ENCODE measurements at places on chromosomes 2 and 18. TPM values are rescaled to one million over a fixed set of nuclear protein-coding genes. Genes with fewer than 3 reads are reported as not detected.

GRCh38 chr18:75170916-75171315 is 38.0 kb downstream of the PTGR3 start:
- DNase-seq: no peak

ABHD1 gene
- 6.2 TPM for polyA plus RNA-seq

RPL37A gene
- polyA plus RNA-seq: 3,426 TPM

GAD1 gene
- polyA plus RNA-seq: 0.04 TPM

DNA sequence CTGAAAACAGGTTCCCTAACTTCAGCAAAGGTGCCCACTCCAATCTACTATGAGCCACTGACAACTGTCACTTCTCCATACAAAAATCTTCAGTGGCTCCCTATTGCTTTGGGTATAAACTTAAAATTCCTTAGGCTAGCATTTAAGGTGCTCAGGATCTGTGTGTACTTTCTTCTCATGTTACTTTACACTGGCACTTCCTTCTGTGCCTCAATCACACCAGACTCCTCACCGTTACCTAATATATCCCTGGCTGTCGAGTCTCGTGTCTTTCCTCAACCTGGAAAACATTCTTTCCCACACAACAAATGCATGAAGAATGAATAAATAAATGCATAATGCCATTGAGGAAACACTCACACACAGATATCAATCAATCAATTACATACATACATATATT is 101.1 kb downstream of the TCF4 start:
- no peak for DNase-seq

NGEF gene
- polyA plus RNA-seq: 0.42 TPM

MRPL19 gene
- polyA plus RNA-seq: 19.7 TPM

DNA sequence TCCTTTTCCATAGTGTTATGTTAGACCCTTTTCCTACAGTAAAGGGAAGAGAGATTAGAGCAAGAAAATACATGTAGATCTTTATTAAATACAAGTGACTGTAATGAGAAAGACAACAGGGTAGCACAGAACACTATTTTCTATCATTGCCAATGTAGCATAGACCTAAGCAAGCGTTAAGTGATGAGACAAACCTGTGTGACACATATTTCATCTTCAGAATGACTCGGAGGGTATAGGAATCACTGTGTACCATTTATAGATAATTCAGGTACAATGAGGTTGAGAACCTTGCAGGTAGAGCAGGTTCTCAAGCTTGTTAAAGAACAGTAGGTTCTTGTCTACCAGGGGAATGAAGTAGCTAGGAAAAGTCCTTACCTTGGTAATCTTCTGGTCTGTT is 15.9 kb downstream of the PDIA6 start:
- no peak for DNase-seq

- no peak for DNase-seq
Measured at GRCh38 chr2:237059155-237059875, 26.4 kb upstream of the COPS8 start.

DNA sequence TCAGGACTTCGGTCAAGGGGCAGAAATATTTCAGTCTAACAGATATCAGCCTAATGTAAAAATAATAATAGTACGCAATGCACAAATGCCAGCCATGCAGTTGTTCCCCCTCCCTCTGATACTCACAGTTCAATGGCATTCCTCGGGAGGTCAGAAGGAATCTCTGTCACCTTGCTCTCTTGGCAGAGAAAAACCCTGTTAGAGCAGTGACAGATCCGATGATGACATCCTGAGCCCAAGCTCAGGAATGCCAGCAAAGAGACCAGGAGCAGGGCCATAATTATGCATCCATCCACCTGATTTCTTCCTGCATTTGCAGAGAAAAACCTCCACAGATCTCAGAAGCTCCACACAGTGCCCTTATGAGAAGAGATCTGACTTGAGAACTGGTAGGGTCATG is at the start of gene FSHR:
Gene FSHR, minus strand, starts transcription at position 376 of the 400 bp plus-strand sequence. Its CDS starts 98 bp downstream, at position 278.
- DNase-seq: no peak

DNA sequence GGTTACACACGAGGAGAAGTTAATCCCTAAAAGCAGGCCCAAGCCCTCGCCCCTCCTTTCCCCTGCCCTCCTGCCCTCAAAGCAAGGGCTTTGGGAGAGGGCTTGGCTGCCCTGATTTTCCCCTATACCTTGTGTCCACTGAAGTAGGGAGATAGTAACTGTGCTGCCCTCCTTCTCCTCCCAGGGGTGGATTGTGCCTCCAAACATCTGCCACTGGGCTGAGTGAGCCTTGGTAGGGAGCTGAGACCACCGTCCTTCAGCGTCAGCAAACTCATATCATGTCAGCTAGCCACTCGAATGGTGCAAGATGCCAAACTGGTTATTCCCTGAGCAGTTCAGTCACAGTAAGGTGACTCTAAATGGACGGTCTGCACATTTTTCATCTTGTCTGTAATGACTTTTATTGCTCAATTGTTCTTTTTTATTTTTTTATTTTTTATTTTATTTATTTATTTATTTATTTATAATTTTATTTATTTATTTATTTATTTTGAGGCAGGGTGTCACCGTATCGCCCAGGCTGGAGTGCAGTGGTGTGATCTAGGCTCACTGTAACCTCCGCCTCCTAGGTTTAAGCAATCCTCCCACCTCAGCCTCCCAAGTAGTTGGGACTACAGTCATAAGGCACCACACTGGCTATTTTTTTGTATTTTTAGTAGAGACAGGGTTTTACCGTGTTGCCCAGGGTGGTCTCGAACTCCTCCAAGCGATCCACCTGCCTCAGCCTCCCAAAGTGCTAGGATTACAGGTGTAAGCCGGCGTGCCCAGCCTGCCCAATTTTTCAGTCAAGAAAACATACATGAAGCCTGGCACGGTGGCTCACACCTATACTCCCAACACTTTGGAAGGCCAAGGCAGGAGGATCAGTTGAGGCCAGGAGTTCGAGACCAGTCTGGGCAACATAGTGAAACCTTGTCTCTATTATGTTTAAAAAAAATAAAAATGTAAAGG is 8.7 kb downstream of the PCBP1 start:
- no peak for DNase-seq

GRCh38 chr2:9308186-9308955 is 101.8 kb downstream of the ASAP2 start:
- no peak for DNase-seq

FAM117B gene
- 0.68 TPM for polyA plus RNA-seq

- no peak for DNase-seq
Measured at GRCh38 chr2:43131890-43132682, 94.3 kb downstream of the ZFP36L2 start.

- DNase-seq: no peak
Measured at GRCh38 chr2:12116228-12116750, 369.9 kb downstream of the LPIN1 start.

DNA sequence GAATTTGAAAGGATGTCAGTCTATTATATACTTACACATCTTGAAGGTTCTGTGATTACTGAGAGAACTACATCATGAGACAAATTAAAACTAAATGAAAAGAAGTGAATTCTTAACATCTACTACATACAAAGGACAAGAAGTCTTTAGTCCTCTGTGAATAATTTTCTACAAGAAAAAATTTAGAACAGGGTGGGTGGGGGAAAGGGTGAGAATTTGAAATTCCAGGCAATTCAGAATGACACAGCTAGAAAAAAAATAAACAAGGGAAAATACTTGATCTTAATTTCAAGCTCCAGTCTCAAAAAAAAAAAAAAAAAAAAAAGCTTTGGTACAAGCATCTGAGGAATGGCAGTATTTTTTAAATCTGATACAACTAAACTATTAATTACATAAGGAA is 15.5 kb downstream of the CUL3 start:
- DNase-seq: no peak

DNA sequence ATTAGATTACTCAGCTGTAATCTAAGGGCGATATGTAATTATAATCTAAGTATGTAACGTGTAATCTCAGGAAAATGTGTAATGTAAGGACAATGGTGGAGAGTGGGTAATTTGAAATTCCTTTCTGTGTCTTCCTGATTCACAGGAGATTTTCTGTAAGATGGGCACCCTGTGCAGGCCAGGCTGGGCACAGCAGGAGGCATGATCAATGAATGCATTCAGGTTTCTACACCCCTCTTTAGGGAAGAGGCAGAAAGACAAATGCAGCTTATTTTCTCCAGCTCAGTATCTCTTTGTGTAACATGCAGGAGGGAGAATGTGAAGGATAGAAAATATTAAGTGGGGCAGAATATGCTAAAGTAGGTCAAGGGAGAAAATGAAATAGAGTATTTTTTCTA is 320.1 kb downstream of the PIK3C3 start:
- no peak for DNase-seq

CCNT2 gene
- 6.7 TPM for polyA plus RNA-seq

GRCh38 chr2:160167089-160167740 is 32.9 kb downstream of the ITGB6 start:
- DNase-seq: no peak

GRCh38 chr2:221541131-221541735 is 30.9 kb downstream of the EPHA4 start:
- no peak for DNase-seq

CCDC74B gene
- polyA plus RNA-seq: 0.50 TPM

GRCh38 chr2:73685764-73686438 is 43.7 kb upstream of the NAT8 start:
- no peak for DNase-seq

TUBA4B gene
- polyA plus RNA-seq: not detected

GRCh38 chr2:176391148-176391419 is 121.8 kb downstream of the MTX2 start:
- DNase-seq: no peak

SCN1A gene
- not detected for polyA plus RNA-seq

- DNase-seq: no peak
Measured at GRCh38 chr2:15527074-15527739, 33.9 kb downstream of the NBAS start.

DNA sequence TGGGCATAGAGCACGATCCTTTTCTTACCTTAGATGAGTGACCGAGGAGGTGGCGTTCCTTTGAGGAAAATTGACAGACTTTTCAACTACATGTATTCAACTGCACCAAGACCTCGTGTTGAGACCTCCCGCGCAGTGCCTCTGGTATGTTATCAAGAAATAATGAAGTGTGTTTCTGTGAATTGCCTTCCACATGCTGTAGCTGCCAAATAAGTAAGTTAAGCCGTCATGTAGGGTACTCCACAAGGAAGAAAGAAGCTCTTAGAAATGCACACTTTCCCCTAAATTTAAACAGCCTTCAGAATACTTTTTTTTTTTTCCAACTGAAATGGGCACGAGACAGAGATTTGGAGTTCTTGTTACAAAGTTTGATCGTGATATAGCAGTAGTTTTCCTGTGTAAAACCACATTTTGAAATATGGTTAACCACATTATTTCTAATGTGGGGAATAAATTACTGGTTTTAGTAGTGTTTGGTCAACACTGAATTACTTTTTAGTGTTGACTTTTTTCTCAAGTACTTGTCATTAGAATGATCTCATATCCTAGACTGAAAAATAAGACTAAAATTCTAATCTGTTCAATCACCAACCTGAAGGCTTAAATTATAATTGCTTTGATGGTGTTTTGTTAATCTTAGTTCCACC is 30.5 kb downstream of the PDK1 start:
- DNase-seq: no peak

GRCh38 chr2:161969159-161969558 is 104.9 kb downstream of the DPP4 start:
- DNase-seq: no peak

GRCh38 chr2:150431561-150432311 is 55.7 kb downstream of the RND3 start:
- DNase-seq: no peak

DNA sequence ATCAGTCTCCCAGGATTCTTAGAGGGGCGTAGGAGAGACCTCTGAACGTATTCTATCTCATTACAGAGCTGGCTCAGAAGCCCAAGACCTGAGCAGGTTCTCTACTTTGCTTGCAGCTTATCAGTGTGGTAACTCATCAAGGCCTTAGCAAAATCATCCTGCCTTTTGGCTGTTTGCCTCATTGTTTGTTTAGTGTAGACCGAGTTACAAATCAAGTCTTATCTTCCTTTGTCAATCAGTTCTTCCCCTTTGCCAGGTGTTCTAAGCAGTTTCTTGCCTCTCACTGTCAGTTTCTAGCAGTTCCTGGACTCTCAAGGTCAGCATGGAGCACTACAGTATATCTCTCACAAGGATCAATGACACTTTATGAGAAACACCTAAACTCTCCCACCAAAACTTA is 30.9 kb upstream of the NAB1 start:
- DNase-seq: no peak

DNA sequence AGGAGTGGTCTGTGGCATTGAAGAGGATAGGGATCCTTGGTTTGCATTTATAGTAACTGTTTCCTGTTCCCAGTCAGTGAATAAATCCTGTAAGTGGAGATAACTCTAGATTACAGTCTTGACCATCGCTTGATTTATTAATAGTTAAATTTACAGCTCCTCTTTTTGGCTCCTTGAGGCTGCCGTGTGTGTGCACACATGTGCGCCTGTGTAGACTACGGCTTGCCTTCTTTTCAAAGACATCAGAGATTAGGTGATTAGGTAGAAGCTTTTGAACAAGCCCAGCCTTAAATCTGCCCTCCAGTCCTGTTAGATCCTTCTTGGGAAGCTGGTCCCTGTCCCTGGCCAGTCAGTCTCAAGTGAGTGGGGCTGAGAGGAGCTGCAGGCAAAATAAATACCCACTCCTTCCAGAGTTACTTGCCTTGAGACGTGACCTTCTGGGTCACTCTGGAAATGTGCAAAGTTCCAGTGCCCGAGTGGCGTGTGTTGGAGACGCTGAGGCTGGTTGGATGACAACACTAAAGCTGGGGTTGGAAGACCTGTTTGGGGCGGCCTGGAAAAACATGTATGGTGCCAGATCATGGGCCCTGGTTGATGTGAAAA is 32.0 kb downstream of the TCF7L1 start:
- DNase-seq: no peak

MARCHF4 gene
- 0.01 TPM for polyA plus RNA-seq

CASP8 gene
- polyA plus RNA-seq: 2.9 TPM

- no peak for DNase-seq
Measured at GRCh38 chr18:69196336-69196735, 204.4 kb upstream of the DOK6 start.

NT5DC4 gene
- not detected for polyA plus RNA-seq

- no peak for DNase-seq
Measured at GRCh38 chr2:25234738-25235137, 66.4 kb upstream of the POMC start.
